ENCODE measurements at places on chromosomes 6 and 20.

- no peak for DNase-seq
Observed at GRCh38 chr20:62496568-62497218, 20.9 kb upstream of the GATA5 start.

GRCh38 chr6:157106487-157106886 lies 216.8 kb downstream of the TMEM242 start:
- no peak for DNase-seq

DNA sequence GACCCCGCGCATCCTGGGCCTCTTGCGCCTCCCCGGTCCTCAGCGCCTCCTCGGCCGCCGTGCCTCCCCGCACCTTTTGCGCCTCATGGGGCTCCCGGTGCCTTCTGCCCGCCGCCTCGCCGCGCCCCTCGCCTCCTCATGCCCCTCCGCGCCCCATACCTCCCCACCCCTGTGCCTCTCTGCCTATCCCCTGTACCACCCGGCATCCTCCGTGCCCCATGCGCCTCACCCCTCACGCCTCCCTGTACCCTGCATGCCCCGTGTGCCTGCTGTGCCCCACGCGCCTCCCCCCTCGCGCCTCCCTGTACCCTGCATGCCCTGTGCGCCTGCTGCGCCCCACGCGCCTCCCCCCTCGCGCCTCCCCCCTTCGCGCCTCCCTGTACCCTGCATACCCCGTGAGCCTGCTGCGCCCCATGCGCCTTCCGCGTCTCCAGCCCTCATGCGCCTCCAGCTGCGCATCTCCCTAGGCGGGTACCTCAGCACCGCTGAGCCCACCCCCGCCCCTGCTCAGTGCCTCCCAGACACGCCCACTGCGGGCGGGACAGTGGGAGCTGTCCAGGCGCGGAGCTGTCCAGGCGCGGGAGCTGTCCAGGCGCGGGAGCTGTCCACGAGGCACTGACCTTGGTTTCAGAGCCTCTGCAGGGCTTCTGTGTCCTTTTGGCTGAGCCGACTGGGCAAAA lies 37.1 kb downstream of the IGF2R start:
- DNase-seq: no peak

GRCh38 chr20:19015351-19016139 lies 196.9 kb upstream of the SLC24A3 start:
- DNase-seq: no peak

DNA sequence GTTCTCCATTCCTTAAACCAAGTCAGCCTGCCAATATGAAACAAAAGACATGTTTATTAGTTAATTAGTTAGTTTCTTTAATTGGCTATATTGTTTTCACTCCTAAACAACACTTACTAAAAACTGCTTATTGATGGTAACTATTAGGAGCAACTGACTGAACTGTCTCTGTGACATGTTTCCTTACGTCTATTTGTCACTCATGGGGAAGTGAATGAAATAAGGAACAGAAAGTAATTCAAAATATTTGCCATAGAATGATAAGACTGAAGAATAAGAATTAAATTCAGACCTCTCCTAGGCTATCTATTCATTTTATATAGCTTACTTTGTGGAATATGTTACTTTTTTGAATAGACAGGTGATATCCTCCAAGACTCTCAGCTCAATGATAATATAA lies 217.2 kb downstream of the LAMA2 start:
- DNase-seq: no peak

DNA sequence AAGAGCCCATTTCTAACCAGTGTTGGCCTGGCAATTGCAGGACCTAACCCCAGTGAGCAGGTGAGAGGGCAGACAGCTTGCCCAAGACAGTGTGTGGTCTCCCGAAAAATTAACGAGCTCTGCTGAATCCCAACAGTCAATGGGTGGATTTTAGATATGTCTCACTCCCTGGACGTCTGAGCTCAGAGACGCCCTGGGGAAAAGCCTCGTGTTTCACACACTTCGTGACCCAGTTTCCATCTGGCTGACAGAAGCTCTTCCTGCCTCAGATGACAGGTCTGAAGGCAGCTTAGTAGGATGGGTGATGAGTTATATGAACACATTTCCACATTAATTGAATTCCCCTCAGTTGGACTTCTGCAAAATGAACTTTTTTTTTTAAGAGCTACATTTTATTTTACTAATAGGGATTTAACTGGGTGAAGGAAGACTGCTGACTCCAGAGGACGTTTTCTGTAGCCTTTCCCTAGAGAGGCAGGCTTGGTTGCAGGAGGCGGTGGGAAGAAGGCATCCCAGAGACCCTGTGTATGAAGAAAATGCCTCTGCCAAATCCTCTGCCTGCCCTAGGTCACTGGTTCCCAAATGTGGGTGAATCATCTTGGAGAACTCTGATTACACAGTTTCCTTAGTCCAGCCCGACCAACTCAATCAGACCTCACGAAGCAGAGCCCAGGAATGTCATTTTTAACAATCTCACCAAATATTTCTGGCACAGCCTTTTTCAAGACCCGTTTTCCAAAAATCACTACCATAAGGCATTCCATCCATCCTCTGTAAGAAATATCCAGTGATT lies 71.7 kb upstream of the LY86 start:
- DNase-seq: no peak

GRCh38 chr20:49637046-49637637 lies 69.2 kb upstream of the PTGIS start:
- no peak for DNase-seq

DNA sequence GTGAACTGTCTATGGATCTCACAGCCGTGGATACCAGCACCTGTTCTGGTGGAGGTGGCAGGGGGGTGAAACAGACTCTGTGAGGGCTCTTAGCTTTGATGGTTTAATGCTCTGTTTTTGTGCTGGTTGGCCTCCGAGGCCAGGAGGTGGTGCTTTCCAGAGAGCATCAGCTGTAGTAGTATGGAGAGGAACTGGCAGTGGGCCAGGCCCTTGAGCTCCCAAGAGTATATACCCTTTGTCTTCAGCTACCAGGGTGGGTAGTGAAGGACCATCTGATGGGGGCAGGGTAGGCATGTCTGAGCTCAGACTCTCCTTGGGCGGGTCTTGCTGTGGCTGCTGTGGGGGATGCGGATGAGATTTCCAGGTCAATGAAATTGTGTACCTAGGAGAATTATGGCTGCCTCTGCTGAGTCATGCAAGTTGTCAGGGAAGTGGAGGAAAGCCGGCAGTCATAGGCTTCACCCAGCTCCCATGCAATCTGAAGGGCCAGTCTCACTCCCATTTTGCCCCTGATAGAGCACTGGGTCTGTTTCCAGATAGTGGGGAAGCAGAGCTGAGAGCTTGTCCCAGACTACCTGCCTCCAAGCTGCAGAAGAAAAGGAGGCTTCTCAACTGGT lies 102.7 kb upstream of the AHI1 start:
- DNase-seq: no peak

GRCh38 chr6:25341923-25342619 lies 62.9 kb downstream of the CARMIL1 start:
- DNase-seq: no peak

- DNase-seq: no peak
Observed at GRCh38 chr20:23668477-23668951, 20.3 kb downstream of the CST4 start.

- no peak for DNase-seq
Observed at GRCh38 chr6:42460883-42461282, 9.2 kb upstream of the TRERF1 start.

DNA sequence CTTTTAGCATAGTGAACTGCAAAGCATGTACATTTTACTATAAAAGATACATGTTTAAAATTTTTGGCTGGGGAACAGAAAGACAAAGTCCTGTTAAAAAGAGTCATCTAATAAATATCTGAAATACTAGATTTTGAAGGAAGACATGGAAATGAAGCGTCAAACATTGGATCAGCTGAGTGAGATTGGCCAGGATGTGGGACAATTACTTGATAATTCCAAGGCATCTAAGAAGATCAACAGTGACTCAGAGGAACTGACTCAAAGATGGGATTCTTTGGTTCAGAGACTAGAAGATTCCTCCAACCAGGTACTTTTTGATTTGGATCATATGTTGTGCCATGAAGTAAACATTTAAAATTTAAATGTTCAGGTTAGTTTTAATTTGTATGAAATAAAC lies 162.3 kb downstream of the UTRN start:
- no peak for DNase-seq

DNA sequence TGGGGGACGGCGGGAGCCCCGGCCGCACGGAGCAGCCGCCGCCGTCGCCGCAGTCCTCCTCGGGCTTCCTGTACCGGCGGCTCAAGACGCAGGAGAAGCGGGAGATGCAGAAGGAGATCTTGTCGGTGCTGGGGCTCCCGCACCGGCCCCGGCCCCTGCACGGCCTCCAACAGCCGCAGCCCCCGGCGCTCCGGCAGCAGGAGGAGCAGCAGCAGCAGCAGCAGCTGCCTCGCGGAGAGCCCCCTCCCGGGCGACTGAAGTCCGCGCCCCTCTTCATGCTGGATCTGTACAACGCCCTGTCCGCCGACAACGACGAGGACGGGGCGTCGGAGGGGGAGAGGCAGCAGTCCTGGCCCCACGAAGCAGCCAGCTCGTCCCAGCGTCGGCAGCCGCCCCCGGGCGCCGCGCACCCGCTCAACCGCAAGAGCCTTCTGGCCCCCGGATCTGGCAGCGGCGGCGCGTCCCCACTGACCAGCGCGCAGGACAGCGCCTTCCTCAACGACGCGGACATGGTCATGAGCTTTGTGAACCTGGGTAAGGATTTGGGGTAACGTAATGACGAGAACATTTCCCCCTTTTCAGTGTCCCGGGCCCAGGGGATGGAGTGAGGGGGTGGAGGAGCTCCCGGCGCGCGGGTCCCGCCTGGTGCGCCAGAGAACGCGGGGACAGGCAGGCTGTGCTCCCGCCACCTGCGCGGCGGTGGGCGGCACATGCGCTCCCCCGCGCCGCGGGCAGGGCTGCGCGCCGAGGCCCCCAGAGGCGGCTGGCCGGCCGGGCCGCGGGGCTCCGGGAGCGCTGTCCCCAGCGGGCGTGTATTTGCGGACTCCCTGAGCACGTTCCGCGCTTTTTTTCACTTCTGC lies 1.4 kb downstream of the BMP6 start:
- no peak for DNase-seq

- DNase-seq: no peak
Observed at GRCh38 chr20:44053046-44053445, 133.9 kb downstream of the JPH2 start.

GRCh38 chr6:135871296-135871695 lies 19.8 kb downstream of the PDE7B start:
- DNase-seq: no peak

DNA sequence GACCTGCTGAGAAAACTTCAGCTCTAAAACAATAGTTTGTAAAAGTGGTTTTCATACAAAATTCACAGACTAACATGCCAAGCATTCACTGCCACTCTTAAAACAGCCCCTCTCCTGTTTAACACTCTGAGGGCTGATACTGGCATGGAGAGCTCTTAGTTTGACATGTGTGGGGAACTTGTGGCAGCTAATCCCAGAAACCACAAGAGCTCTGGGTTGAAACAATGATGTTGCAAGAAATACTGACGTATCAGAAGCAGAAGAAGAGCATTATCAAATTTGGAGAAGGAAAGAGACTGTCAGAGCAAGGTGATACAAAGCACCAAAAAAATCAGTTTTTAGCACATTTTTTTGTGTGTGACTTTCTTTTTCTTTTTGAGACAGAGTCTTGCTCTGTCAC lies 5.1 kb downstream of the BEND3 start:
- DNase-seq: no peak

DNA sequence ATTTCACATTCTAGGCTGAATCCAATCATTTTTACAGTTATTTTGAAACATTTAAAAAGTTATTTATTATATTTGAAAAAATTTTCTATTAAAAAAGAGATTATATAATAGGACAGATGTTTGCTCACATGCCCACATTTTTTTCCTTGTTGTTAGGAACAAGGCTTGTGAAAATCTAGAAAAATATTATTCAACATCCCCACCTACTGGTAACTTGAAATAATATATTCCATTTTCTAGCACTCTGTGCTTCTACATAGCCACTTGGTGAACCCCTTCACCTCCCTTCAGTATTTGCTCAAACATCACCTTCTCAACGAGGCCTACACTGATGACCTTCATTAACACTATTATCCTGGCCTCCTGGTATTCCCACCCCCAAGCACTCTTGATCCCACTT lies 18.3 kb upstream of the GPRC6A start:
- DNase-seq: no peak

DNA sequence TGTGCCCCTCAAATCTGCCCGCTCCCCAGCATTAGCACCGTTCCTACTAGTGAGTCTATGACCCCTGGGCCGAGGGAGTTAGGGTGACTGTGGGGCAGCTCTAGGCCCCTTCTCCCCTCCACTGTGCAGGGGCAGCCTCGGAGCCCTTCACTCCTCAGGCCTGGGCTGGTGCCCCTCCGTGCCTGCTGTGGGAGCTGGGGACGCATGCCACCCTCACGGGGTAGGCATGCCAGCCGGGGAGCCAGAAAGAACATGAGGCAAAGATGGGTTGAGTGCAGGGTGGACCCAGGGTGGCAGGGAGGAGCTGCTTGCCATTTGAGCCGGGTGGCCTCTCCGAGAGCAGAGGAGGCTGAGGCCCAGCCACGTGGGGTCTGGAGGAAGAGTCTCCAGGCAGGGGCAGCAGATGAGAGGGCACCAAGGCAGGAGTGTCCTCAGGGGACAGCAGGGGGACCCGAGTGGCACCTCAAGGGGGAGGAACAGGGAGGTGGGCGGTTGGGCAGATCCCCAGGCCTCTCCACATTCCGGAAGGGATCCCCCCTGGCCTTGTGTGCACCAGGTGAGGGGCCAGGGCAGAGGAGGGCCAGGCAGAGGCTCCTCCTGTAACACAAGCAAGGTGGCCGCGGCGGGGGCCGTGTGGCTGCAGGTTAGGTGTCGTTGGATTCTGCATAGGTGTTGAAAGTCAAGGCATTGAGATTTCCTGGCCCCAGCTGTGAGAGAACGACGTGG lies 18.6 kb upstream of the LSM14B start:
- no peak for DNase-seq

DNA sequence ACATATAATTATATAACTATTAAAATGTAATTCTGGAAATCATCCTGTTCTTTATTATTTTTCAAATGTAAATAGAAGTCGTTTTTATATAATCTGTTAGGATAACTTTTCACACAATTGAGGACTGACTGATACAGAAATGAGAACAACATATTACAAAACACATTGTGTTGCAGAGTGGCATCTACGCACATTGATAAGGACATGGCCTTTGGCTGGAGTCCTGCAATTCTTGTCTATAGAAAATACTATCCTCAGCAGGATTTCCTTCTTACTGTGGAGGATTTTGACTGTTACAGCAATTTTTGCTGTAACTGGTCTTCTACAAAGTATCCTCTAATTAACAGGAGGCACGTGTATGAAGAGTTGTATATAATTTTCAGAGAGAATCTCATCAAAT lies 19.8 kb downstream of the SH3BGRL2 start:
- DNase-seq: no peak

- DNase-seq: no peak
Observed at GRCh38 chr6:90144396-90144795, 152.2 kb downstream of the BACH2 start.
